ENCODE measurements at places on chromosomes 16 and 17.
A peak's percentile ranks its signal among the peaks of the same experiment; 100 is the strongest.

GRCh38 chr16:9854675-9855074 is 327.6 kb downstream of the GRIN2A start:
- no peak for DNase-seq

- DNase-seq, result no peak
Observed at GRCh38 chr17:19766016-19766415, 17.9 kb upstream of the ALDH3A1 start.

DNA sequence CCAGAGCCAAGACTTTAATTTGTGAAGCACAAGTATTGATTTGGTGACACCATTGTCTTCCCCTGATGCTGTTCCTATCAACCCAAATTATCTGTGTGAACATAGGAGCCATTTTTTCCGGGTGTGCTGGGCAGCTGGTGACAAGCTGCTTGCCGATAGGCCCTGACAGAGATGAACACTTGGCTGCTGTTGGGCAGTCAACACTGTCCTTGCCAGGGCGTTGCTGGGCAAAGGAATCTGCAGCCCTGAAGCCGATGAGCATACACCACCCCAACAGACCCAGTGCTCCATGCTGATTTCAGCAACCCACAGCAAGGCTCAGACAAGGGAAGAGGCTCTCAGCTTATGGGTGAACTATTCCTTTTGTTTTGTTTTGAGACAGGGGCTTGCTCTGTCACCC is 105.4 kb downstream of the YPEL2 start:
- DNase-seq, result no peak

GRCh38 chr16:3578610-3579551 is 1.7 kb upstream of the NLRC3 start:
- DNase-seq, result no peak

DNA sequence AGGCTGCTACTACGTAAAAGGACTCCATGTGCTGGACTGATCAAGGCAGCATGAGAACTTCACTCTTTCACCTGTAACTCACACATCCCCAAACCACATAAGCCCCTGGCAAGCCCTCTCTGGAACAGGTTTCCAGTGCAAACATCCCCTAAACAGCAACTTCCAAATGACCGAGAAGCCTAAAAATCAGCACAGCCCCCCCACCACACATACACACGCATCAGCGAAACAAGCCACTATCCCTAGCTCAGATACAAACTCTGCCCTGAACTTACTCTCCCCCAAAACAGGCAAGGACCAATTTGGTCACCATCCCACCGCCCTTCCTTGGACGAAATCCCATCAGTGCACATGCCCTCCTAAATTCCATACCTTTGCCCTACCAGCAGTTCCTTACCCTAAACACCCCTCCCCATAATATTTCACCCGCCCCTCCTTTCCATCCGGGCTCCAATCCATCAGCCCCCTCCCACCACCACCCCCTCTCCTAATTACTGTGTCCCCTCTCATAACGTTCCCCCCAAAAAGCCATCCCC is 735 bp downstream of the LSM12 start:
- peak; percentile 27 for DNase-seq

All from D341Med (cell line).